NCI-H69 (cell line): ENCODE measurements at places on chromosomes 7 and 10.

DNA sequence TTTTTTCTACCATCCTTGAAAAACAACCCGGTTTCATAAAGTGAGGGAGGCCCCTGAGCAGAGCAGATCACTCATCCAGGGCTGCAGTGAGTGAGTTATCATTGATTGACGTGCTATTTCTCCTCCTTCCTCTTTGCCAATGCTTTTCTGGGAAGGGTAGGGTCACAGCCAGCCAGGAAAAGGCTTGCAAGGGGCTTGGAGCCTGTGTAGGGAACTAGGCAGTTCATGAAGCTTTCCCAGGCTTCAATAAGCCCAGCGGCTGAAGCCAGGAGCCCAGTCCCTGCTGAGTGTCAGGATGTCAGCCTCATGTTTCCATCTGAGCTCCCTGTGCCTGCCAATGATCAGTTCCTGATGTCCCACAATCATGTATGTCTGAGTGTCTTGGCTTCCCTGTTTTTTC, 584.7 kb downstream of the GALNT17 start:
- DNase-seq, result no peak

DNA sequence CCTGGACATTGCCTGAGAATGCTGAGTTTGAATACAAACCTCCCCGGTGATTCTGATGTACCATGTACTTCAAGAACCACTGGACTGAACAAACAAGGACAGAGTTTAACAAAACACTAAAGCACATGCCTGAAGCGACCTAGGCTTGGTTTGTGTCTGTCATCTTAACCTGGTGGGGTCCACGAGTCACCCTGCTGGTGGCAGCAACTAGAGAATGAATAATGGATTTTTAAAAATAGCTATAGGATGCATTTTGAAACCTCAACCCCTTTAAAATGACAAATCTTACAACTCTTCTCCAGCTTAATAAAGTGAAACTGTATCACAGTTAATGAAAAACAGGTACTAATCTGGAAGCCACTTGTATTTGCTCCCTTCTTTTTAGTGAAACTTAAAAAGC, 25.2 kb downstream of the CDHR3 start:
- no peak for DNase-seq

- DNase-seq, result no peak
Observed at GRCh38 chr7:151376218-151376902, 33.5 kb downstream of the WDR86 start.

GRCh38 chr10:125116652-125117310, 43.6 kb downstream of the CTBP2 start:
- no peak for DNase-seq

GRCh38 chr7:2757361-2757903, 69.4 kb downstream of the AMZ1 start:
- DNase-seq, result peak; percentile 43

DNA sequence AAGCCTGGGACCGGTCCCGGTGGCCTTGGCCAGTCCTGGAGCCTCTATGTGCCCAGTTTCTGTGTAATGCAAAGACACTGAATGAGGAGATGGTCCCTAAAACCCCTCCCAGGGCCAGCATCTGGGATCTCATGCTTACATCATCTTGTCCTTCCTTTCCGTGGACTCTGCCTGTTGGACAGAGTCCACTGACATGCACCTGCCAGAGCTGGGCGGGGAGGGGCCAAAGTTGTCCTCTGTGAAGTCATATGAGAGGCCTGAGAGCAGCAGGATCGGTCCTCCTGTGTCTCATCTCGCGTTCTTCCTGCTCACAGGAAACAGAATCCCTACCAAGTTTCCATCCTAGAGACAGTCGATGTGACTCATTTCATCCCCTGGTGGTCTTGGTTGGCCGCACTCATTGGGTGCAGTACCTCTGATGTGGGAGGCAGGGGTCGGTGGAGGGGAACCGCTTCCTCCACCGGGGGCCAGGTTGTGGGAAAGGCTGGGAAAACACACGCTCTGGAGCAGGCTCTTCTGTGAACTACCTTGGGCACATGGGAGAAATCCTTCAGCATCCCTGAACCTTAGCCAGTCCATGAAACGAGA, 389.6 kb upstream of the PODXL start:
- no peak for DNase-seq

- DNase-seq, result no peak
Observed at GRCh38 chr7:40763319-40764287, 628.8 kb downstream of the SUGCT start.

DNA sequence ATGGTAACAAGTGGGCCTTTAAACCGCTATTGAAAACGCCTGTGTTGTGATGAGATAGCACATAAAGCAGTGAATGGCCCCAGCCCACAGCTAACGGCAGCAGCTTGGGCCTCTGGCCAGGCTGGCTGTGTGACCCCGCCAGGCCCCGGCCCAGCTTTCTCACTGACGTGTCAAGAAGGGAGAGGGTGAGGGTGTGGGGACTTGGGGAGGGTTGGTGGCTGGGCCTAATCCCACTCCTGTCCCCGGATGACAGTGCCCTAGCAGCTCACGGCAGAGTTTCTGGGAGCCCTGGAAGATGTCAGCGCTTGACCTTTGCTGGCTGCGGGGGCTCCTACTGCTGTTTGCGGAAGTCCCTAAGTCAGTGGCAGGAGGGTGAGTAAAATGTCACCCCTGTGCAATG, 88.9 kb upstream of the SHH start:
- DNase-seq, result no peak

DNA sequence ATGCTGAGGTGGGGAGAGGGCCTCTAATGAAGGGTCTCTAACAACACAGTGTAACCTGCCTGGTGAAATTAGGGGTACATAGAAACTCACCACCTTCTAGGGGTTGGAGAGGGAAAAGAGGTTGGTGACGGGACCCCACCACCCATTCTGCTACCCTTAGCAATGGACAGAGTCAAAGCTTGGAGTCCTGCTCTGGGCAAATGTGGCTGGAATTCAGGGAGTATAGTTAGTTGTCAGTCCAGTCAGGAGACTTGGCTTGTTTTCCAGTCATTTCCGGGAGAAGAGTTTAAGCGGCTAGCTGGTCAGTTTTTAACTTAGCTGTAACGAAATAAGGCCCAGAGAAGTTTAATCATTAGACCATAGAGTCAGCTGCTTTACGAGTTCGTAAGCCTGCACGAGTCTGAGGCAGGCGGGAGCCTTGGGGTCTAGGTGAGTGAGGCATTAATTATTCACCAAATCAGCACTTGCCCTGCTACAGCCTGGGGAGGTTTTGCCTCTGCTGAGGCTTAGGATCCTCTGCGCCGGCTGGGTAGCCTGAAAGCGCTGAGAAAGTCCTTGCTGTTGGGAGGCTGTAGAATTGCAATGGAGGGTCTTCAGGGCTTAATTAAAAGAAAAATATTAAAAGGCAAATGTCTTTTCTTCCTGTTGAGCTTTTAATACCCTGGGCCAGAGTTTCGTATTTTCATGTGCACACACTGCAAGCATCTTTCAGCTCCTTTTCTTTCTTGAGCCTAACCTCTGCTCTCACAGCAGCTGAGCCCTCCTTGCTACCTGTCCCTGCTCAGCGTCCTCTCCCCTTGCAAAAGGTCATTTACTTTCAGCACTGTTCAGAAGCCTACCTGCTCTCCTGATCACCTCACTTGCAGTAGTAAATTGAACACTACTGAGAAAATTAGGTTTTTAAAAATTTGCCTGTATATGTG, 1.5 kb upstream of the LAMB1 start:
- DNase-seq, result peak; percentile 24

GRCh38 chr7:47601881-47602249, 20.0 kb upstream of the TNS3 start:
- no peak for DNase-seq

GRCh38 chr10:99276848-99277486, 41.3 kb upstream of the HPSE2 start:
- no peak for DNase-seq

DNA sequence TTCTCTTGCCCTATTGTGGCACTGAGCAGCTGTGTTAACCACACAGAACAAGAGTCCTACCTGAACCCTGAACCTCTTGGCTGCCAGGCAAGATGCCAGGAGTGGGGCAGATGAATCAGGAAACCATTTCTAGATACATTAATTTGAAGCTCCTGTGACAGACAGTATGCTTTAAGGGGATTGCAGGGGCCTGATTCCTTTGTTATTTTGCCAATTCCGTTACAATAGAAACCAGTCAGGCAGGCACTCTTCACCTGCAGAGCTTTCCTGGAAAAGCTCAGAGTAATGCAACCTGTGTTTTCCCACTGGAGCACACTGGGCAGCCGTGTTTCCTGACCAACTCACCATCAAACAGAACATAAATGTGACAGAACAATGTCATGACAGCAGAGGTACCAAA, 233.1 kb downstream of the BMPER start:
- peak; percentile 58 for DNase-seq

DNA sequence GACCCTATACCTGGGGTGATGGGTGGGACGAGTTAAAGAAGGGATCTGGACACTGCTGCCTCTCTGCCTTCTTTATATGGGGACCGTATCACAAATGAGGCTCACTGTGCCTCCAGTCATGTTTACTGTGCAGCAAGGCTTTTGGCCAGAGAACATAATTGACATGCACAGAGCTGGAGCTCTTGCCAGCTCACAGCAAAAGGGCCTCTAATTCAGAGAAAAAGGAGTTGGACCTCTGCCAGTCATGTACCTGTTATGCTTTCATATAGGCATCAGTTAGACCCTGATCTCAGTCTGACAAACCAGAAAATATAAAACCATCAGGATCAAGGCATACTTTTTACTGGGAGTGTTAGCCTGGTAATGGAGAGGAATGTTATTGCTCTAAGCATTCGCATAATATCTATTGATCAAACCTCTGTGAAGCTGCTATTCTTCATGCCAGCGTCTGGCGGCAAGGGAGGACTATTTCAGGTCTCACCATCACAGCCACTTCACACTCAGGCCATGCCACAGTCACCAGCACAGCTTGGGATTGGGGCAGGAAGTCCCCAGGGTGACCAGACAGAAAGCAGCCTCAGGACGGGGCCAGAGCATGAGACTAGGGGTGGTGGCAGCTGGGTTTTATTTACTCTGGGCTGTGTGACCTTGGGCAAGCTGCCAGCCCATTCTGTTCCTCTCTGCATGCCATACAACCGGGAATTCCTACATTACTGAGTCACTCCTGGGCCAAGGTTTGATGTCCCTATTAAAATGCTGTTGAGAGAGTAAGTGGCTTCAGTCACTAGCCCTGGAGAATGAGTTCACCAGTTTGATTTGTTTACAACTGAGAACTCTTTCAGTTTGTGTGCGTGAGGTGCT, 90.1 kb downstream of the NPSR1 start:
- DNase-seq, result peak; percentile 80

DNA sequence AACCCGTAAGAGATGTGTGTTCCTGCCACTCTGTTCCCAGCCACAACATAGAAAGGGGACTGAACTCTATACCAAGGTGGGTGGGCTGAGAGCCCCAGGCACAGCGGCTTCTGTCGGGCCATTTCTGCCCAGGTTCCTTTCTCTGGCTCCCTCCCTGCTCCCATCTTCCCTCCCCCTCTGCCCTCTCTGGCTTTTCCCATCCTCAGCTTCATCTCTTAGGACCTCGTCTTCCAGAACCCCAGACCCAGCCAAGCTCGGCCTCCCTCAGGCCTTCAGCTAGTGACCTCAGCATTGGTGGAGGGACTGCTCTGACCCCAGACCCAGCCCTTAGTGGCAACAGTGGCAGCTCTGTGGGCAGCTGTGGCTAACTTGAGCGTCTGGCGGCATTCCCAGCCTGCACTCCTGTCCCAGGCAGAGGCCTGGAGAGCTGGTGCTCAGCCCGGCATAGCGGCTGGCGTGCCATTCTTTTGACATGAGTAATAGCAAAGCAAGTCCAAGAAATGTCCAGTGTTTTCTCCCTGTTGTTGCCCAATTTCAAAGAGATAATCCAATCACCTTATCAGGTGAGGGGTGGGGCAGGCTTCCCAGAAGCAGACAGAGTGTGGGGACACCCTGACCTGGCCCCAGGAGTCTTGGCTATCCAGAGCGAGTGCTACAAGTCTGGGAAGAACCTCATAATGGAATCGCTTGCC, 15.9 kb downstream of the PTPRE start:
- DNase-seq, result no peak

DNA sequence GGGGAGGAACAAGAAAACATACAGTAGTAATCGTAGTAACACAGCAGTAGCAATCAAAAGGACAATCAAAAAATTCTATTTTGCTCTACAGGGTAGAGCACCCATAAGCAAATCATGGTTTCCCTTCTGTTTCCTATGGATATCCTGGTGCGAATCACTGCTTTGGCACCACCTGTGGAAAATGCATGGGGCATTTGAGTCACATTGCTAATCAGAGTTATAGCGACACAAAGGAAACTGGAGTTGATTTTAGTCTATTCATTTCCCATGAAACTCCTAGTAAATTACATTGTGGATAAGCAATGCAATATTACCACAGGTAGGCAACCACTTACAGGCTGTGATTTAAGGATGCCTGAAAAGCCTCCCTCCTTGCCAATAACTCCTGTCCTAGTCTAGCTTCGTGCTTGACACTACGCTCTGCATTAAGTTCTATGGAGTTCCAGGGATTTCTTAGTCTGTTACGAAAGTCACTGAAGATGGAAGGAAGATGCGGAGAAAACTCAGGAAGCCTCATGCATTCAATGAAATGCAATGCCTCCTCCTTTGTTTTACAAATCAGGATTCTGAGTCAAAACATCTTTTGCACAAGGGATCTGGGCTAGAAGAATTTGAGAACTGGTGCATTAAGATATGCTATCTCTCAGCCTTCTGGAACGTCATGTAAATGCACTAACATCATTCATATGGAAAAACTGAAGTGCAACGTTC, 188.4 kb downstream of the DGKI start:
- DNase-seq, result no peak

- DNase-seq, result no peak
Observed at GRCh38 chr10:122232769-122233168, 38.3 kb upstream of the BTBD16 start.

GRCh38 chr10:30963992-30964930, 67.4 kb downstream of the ZNF438 start:
- DNase-seq, result no peak

GRCh38 chr7:68770649-68771048, 827.6 kb upstream of the AUTS2 start:
- DNase-seq, result peak; percentile 70

DNA sequence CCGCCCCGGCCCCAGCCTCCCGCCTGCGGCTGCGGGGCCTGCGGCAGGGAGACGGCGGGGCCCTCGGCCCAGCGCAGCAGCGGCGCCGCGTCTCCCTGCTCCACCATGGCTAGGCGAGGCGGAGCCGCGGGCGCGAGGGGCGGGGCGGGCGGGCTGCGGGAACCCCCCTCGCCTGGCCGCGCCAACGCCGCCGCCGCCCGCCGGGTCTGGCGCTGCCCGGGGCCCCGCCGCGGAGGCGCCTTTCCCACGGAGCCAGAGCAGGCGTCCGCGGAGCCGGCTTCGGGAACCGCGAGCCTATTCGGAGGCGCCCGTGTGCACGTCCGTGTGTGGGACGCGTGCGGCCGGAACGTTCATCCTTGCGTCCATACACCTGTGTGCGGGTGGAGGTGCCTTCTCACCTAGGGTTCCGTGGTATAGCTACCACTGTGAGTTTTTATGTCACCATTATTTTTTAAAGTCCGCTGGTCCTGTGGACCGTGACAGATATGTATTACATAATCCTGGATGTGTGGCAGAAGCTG, at the start of gene DENND11:
Gene DENND11 (minus strand): TSS at position 120 of the 521 bp plus-strand sequence. CDS start 13 bp downstream, at position 107.
- DNase-seq, result peak; percentile 88

GRCh38 chr7:40887099-40887498, 752.3 kb downstream of the SUGCT start:
- no peak for DNase-seq
